ENCODE measurements at places on chromosomes 4 and X.
A peak's percentile ranks its signal among the peaks of the same experiment; 100 is the strongest.

DNA sequence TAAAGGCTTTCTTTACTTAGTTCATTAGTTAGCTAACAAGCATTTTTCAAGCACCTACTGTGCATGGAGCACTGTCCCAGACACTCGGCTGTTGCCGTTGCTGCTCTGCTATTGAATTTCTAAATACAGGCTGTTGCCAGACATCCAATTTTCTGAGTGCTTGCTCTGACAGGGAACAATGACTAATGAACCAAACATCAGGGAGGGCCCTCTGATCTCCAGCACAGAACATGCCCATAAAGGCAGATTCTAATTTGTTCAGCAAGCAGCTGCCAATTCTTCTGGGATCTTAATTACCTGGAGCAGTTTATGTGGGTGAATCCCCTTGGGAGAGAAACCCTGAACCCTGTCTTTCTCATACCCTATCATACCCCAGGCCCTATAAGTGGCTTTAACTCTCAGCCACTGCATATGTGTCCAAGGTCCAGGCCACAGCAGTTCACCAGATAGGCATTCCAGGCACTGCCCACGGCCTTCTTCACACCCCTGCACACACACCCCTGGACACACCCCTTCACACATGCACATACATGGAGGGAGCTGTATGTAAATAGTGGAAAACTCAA, 27.9 kb downstream of the TSC22D3 start:
- DNase-seq = no peak

DNA sequence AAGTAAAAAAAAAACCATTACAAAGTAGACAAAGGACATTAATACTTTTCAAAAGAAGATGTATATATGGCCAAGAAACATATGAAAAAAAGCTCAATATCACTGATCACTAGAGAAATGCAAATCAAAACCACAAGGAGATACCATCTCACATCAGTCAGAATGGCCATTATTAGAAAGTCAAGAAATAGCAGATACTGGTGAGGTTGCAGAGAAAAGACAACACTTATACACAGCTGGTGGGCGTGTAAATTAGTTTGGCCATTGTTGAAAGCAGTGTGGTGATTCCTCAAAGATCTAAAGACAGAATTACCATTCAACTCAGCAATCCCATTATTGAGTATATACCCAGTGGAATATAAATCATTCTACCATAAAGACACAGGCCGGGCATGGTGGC, 39.3 kb downstream of the TASL start:
- no peak for DNase-seq

GRCh38 chr4:2813446-2814405, 20.8 kb downstream of the SH3BP2 start:
- no peak for DNase-seq

GRCh38 chrX:153877571-153878261, 8.3 kb downstream of the L1CAM start:
- DNase-seq = no peak

GRCh38 chrX:136163689-136164088, 16.4 kb downstream of the FHL1 start:
- no peak for DNase-seq

DNA sequence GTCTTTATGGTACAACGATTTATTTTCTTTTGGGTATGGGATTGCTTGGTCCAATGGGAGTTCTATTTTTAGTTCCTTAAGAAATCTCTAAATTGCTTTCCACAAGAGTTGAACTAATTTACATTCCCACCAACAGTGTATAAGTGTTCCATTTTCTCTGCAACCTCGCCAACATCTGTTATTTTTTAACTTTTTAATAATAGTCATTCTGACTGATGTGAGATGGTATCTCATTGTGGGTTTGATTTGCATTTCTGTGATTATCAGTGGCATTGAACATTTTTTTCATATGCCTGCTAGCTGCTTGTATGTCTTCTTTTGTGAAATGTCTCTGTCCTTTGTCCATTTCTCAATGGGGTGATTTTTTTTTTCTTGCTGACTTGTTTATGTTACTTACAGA, 42.8 kb downstream of the UCHL1 start:
- DNase-seq = no peak

DNA sequence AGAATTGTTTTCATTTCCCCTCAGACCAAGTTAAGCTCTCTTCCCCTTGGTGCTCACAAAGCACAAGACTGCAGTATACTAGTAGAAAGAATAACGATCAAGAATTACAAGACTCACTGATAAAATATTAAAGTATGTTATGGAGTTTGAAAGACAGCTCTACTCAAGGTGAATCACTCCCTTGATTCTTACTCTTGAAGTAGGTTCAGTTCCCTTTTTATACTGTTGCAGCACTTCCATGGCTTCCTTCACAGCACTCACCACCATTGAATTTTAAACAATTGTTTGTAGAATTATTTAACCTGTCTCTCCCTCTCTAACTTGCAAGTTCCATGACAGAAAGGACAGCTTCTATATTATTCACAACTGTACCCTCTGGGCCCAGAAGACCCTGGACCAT, 42.2 kb downstream of the CASK start:
- no peak for DNase-seq

DNA sequence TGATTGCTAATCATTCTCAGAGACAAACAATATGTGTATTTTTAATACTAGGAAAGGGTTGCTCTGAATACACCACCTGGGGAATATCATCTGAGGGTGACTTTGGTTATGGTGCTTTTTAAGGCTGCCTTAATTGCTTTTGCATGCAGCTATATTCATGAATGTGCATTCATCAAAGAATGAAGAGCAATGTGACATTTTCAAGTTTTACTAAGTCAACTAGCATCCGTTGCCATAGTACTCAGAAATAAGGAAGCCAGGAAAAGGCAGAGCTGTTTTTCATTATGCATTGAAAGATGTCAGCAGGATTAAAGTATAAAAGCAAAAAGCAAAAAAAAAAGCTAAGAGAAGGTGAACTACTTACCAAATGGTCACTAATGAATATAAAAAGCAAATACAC, 67.4 kb upstream of the PCDH18 start:
- no peak for DNase-seq

GRCh38 chr4:10611673-10612072, 72.9 kb downstream of the CLNK start:
- DNase-seq = no peak

DNA sequence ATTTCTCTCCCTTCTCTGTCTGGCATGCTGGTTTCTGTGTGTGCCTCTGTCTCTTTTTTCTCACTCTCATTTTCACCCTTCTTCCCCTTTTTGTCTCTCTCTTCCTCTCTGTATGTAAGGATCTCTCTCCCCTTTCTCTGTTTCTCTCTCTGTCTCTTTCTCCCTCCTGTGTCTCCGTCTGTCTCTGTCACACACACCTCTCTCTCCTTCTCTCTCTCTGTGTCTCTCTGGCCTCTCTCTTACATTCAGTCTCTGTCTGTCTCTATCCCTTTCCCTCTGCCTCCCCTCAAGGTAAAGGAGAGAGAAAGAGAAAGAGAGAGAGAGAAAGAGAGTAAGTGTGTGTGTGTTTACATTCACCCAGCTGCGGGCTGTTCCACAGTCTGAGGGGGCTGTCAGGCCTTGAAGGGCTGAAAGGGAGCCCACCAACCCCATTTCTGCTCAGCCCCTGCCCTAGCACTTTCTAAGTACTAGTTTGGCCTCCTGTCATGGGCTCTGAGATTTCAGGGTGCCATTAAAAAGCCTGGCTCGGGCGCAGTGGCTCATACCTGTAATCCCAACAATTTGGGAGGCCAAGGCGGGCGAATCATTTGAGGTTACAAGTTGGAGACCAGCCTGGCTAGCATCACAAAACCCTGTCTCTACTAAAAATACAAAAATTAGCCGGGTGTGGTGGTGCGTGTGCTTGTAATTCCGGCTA, 9.6 kb upstream of the TSPYL2 start:
- no peak for DNase-seq

GRCh38 chr4:4560136-4560535, 18.3 kb upstream of the STX18 start:
- no peak for DNase-seq

DNA sequence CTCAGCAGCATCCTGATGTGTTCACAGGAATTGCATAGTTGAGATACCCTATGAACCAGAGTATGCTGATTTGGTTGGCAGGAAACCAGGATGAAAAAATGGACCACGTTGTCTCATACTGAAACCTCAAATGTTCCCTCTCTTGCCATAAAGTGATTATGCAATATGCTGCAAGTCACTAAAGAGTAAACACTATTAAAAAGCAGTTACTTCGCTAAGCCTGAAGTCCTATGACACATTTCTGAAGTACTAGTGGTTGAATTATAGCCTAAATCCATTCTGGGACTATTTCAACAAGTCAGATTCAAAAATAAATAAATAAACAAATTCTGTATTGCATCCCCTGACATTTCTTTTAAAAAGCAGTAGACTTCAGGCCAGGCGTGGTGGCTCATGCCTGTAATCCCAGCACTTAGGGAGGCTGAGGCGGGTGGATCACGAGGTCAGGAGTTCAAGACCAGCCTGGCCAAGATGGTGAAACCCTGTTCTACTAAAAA, 106.0 kb upstream of the NAP1L5 start:
- no peak for DNase-seq

DNA sequence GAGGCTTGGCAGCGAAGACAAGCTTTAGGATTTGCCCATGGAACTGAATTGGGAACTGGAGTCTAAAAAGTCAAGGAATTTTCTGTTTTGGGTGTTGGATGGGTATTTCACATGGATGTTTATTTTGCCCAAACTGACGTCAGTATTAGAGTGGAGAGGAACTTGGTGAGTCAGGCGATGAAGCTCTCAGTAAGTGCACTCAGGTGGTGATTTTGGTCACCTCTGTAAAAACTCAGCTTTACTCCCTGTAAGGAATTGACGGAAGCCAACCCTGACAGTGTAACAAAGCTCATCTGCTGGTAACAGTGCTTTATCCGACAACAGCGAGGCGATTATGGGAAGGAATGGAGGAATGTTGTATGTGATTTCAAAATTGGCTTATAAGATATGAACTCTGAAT, 77.0 kb upstream of the PGRMC2 start:
- DNase-seq = no peak

GRCh38 chr4:151174784-151175183, 75.4 kb downstream of the RPS3A start:
- DNase-seq = no peak

DNA sequence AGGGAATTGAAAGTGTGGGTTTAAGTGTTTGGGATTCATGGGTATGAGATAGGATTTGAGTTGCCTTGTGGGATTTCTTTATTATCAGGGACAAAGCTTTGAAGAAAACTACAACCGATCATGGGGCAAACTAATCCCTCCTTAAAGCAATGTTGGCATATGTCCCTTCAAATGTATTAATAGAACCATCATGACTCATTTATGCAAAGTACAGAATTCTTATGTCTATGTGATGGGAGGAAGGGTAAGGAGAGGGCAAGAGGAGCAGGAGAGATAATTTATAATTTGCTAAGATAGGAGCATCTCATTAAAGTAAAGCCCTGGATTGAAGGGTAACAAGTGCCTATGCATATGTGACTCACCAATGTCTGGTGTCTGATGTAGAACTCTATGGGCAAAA, 94.2 kb downstream of the PHEX start:
- no peak for DNase-seq

- DNase-seq = no peak
These were observed at the start of gene DRD5 for GRCh38 chr4:9781343-9782135. Gene DRD5, plus strand, starts transcription at chr4:9781634. Its CDS starts 396 bp downstream, at chr4:9782030.

- DNase-seq = no peak
These were observed 313.2 kb upstream of the DKK2 start for GRCh38 chr4:107349266-107349665.

DNA sequence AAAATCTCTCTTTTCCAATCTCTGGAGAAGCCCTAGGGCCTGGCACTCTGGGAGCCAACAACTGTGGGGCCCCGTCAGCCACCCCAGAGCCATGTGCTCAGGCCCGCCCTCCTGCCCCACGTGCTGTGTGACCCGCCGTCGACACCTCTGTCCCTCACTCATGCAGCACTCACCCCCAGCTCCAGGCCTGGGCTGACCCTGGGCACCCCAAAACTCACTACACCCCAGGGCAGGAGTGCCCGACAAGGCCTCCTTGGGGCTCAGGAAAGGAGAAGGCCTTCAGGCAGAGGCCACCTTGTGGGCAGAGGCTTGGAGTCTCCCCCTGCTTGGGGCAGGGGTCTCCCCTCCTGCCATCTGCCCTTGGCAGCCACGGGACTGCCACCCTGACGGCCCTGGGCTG, 5.7 kb downstream of the MYL5 start:
- DNase-seq = no peak

GRCh38 chr4:1300466-1301455, 11.1 kb downstream of the MAEA start:
- DNase-seq = peak; percentile 72
